Naive B cell (primary cell): ENCODE measurements at places on chromosomes 7 and 10.

- peak; percentile 15 for DNase-seq
Measured at GRCh38 chr10:2978111-2978510, 89.2 kb upstream of the PFKP start.

DNA sequence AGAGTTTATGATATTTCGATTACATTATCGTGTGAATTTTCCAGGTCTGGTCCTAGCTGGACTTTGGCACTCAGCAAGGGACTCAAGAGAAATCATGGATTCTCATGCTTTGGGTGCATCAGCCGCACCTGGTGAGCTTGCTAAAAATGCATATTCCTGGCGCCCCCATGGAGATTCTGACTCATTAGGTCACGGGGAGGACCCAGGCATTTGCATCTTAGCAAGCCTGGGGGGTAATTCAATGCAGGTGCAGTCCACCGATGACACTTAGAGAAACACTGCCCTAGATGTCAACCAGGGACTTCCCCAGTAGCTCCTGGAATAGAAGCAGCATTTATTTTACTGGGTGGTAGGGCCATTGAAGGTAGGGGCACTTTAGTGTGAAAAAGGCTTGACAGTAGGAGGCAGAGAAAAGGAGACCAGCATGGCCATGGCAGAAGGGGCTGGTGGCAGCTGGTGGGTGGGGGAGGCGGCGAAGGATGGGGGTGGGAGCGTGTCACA is 29.9 kb upstream of the PDCD4 start:
- peak; percentile 69 for DNase-seq

GRCh38 chr10:44924261-44925040 is 13.3 kb downstream of the TMEM72 start:
- DNase-seq, result no peak

- DNase-seq, result no peak
Measured at GRCh38 chr7:102917436-102918353, 4.9 kb downstream of the LRRC17 start.

- no peak for DNase-seq
Measured at GRCh38 chr7:20310301-20310700, 20.4 kb upstream of the ITGB8 start.

GRCh38 chr10:63522277-63522687 is 1.1 kb downstream of the REEP3 start:
- no peak for DNase-seq

DNA sequence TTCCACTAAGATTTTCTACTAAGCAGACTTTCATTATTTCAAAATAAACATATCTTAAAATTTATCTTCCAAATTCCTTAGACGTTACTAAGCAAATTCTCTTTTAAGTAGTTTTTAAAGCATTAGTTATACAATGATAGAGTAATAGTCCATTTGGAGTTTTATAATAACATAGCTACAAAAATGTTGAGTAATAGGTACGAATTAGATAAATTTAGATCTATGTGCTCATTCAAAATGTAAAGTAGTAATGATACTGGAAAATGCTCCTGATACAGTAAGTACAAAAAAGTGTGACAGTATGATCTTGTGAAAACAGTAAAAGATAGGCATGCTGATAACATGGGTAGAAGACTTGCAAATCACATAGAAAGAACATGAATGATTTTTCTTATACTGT is 4.5 kb downstream of the DMTF1 start:
- DNase-seq, result no peak

DNA sequence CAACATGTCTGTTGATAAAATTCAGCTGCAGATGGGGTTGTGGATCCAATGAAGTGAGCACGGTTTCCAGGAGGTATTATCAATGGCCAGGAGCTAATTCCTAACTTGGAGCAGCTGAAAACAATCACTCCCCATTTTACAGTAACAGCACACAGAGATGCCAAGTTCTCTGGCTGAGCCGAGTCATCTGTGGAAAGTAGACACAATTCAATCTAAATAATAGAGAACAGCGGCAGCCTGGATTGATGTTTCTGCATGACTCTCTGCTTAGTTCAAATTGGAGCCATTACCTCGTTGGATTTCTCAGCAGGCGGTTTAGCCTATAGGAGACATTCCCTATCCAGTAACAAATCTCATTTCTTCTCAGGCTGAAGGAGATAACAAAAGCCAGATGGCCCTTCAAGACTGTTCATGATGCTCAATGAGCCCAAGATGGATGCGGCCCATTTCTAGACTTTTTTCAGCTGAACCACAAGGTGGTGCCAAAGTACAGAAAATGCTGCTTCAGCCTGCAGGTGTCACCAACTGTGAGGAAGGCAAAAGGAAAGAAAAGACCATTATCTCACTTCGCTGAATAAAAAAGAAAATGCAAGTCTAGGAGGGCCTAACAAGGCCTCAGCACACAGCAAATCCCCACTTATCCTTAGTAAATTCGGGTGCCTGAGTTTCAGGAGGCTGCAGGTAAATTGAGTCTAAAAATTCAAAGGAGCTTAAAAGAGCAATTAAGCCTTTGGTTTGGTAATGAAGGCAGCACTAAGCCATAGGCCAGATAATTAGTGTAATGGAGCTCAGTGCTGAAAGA is 83.7 kb downstream of the SLC16A9 start:
- DNase-seq, result peak; percentile 63

DNA sequence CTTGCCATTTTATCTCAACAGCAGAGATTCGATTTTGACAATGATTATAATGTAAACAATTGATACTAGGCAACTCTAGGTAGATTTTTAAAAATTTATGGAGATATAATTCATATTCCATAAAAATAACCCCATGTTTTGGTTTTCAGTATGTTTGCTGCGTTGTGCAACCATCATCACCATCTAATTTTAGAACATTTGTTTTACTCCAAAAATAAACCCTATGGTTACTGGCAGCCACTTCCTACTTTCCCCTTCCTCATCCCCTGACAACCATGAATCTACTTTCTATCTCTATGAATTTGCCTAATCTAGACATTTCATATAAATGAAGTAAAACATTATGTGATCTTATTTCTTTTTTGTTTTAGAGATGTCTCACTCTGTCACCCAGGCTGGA is 401.9 kb downstream of the THSD7A start:
- DNase-seq, result no peak

- no peak for DNase-seq
Measured at GRCh38 chr7:66142334-66142733, 27.7 kb downstream of the CRCP start.

- no peak for DNase-seq
Measured at GRCh38 chr10:103452506-103453230, 498 bp upstream of the CALHM2 start.

- no peak for DNase-seq
Measured at GRCh38 chr7:68321076-68321639, 1277.1 kb upstream of the AUTS2 start.

- DNase-seq, result no peak
Measured at GRCh38 chr10:31072451-31072850, 40.8 kb upstream of the ZNF438 start.

GRCh38 chr7:156942708-156943090 is 6.8 kb upstream of the NOM1 start:
- no peak for DNase-seq

DNA sequence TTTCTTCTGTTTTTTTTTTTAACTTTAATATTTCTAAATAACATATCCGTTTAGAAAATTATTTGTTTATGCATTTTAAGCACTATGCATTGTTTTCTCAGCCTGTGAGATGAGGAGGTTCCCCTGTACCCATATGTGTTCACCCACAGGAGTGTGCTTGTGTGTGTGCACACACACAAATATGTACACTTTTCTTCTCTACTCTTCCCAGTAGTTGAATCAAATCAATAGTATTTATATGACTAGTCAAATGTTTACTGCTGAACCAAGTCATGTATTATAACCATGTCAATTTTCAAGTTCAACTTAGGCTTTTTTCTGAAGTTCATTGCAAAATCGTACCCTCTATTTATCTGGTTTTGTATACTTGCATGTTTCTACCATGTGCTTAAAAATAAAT is 37.3 kb downstream of the HDAC9 start:
- no peak for DNase-seq

GRCh38 chr10:132627666-132628531 is 90.3 kb downstream of the INPP5A start:
- DNase-seq, result no peak

GRCh38 chr7:105849122-105849855 is 27.1 kb downstream of the ATXN7L1 start:
- DNase-seq, result no peak

DNA sequence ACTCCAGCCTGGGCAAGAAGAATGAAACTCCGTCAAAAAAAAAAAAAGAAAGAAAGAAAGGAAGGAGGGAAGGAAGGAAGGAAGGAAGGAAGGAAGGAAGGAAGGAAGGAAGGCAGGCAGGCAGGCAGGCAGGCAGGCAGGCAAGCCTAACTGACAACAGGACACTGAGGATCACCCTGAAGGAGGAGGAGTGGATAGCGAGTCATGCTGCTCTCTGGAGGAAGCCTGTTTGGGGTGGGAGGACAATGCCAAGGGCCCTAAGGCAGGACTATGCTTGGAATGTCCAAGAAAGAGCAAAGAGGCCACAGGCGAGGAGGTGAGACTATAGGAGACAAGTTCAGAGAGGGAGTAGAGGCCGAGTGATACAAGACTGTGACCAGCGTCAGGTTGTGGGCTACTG is 107.0 kb upstream of the PARD3 start:
- no peak for DNase-seq

DNA sequence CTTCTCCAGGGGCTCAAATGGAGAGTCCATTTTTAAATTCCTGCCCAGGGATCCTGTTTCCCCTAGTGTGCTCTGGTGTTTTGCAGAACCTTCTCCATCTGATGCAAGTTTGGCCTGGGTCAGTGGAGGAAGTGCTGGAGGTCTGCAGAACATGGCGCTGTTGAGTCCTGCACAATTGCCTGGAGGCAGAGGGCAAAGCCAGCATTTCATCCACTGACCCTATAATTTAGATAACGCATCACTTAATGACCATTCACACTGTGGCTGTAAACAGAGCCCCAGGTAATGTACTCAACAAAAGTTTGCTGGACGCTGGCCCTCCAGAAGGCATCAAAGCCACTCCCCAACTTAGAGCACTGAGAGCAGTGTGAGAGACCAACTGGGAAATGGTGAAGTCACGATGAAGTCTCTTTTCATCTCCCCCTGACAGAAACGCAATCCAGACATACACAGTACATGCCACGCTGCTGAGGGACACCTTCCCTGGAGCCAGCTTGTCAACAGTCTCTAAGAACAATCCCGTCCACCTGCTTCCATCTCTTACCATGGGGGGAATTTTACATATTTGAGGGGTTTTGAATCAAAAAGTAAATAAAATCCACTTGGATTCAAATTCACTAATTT is 13.4 kb downstream of the C10orf71 start:
- no peak for DNase-seq

DNA sequence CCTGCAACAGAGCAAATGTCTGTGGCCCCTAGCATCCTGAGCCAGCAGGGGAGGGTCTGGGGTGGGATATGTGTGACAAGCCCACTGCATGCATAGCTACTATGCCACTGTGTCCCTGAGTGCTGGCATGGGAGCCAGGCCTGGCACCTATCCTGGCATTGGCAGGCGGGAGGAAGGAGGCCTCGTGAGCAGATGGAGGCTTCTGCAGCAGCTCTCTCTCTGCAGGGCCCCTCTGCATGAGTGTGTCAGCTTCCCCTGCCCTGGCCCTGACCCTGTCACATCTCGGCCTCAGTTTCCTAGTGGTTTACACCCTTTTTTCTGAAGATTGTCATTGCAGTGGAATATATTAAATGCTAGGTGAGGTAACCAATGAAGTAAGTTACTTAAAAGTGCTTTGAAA is 13.1 kb upstream of the IMPDH1 start:
- no peak for DNase-seq

- no peak for DNase-seq
Measured at GRCh38 chr7:130279286-130279685, 12.6 kb downstream of the CPA2 start.

GRCh38 chr10:96712662-96713271 is 7.5 kb downstream of the PIK3AP1 start:
- DNase-seq, result no peak

- DNase-seq, result no peak
Measured at GRCh38 chr10:102714621-102715455, at the start of gene SFXN2. SFXN2 (plus strand) TSS chr10:102714636; CDS start chr10:102726637, 12,001 bp downstream.

DNA sequence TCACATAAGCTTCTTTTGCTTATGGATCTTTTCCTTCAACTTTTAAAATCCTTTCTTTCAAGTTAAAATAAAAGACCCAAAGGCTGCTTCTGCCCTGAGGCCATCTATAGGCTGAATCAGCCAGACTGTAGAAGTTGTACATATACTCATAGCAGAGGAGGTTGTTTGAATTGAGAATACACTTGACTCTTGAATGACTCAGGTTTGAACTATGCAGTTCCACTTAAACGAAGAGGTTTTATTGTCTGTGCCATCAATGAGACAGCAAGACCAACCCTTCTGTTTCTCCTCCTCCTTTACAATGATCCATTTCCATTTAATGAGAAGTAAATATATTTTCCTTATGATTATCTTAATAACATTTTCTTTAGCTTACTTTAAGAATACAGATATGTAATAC is 5.8 kb downstream of the ZNF365 start:
- DNase-seq, result no peak

DNA sequence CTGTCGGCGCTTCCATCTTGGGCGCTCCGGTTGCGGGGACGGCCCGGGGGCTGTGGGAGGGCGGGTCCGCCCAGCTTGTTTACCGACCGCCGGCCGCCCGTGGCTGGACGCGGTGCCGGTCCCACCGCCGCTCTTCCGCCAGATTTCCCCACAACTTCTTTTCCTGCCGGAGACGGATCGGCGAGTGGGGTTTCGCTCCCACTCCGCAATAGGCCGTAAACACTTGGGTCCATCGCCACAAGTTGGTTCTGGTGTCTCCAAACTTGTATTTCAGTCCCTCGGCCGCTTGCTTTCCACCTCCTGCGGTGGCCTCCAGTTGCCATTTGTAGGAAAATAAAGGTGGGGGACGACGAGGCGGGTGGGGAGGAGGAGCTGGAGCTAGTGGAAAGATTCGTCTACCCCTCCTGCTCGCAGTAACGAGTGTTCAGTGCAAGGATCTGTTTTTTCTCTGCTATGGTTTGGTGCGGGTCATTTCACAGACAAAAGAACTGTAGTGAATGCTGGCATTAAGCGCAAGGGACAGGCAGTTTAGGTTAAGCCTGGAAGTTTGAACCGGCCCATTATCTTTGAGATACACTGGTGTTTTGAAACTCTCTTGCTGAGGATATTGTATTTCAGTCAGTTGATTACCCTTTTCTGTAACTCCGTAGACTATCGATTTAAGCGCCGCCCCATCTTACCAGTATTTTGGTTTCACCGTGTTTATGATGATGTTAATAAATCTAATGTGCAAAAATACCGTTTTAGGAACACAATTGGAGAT is 24.3 kb upstream of the ZRANB1 start:
- no peak for DNase-seq

- no peak for DNase-seq
Measured at GRCh38 chr7:129366-130221, 62.8 kb upstream of the FAM20C start.

DNA sequence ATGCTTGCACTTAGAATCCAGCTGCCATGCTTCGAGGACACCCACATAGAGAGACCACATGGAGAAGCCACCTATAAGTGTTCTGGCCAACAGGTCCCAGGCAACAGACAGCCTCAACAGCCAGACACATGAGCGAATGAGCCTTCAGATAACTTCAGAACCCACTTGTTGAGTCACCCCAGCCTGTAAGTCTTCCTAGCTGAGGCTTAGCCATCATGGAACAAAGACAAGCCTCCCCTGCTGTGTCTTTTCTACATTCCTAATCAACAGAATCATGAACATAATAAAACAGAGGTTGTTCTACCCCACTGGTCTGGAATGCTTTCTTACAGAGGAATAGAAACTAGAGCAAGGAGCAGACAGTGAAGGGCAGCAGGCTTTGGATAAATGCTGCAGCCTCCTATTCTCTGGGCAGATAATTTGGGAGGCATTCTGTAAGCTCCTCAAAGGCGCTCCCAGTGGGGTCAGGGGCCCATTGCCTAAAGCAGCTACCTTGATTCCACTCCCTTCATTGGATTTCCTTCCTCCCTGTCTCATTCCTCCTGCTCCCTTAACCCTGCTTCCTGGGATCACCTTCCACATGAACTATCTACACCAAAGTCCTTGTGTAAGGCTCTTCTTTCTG is 4.6 kb downstream of the TLL2 start:
- no peak for DNase-seq
